HEK293T (cell line): ENCODE measurements at places on chromosomes 13 and 19.

- no peak for DNase-seq
Observed at GRCh38 chr13:113423520-113424163, 29.6 kb downstream of the ADPRHL1 start.

- no peak for DNase-seq
Observed at GRCh38 chr13:97435794-97436193, 1.8 kb downstream of the RAP2A start.

GRCh38 chr13:47146136-47146535 lies 249.3 kb upstream of the HTR2A start:
- DNase-seq = no peak

DNA sequence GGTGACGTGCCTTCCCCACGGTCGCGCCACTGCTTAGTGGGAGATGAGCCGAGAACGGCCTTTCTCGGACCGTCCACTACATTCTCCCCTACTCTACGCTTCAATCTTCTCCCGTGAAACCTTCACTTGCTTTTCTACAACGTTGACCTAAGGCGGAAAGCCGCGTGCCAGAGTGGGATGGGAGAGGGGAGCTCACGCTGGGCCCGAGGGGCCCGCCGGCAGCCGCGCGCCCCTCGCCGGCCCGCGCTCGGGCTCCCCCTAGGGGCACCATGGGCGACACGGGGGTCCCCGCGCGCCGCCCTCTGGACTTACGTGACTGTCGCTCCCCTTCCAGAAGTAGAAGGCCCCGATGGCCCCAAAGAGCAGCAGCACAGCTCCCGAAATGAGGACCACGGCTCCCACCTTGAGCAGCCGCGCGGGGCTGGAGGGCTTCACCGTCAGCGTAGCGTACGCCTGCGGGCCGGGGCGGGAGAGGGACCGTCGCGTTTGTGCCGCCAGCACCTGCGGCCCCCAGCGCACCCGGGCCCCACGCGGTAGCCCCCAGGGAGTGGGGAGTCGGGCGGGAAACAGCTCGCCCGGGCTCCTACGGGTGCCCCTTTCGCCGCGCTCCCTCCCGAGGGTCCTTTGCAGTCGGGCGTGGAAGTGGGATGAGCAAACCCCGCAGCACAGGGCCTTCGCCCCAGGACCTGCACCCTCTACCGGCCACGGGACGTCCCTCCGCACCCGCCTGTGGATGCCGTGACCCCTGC lies 727 bp downstream of the CNMD start:
- no peak for DNase-seq

DNA sequence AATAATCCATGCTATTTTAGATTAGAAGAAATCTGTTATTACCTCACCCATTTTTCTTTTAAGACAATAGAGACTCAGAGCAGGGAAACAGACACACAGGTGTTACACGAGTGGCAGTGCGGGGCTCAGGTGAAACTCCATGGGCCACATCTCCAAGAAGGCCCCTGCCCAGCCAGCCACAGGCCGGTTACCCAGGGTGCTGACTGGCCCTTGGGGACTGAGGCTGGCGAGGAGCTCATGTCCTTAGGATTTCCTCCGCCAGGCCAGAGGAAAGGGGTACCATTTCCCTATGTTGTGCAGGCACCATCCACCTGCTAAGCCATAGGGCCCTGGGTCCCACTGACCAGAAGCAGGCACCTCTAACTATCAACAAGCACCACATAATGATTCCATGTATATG lies 10.6 kb downstream of the C19orf47 start:
- DNase-seq = no peak

DNA sequence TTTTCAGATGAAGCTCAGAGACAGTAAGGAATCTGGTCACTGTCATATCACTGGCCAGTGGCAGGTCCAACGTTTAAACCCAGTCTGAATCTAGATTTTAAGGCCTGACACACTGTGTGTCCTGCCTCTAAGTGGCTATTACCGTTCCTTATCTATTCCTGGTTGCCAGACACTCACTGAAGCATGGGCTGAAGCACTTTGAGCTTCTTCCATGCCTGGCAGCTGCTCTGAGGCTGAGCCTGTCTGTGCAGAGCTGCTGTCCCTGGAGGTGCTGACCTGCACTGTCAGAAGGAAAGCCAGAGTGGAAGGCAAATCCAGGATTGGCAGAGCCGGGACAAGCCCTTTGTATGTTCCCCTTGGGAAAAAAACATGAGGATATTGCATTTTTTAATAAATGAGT lies 109.2 kb upstream of the SLC7A1 start:
- no peak for DNase-seq
